ENCODE measurements at places on chromosomes 2 and 18. TPM values are rescaled to one million over a fixed set of nuclear protein-coding genes. Genes with fewer than 3 reads are reported as not detected.

Gene PDE1A
- 70.5 TPM for total RNA-seq

Gene AMMECR1L
- 16.4 TPM for total RNA-seq

Gene EFHD1
- total RNA-seq, result 129 TPM

Gene ERMN
- 1.6 TPM for total RNA-seq

Gene DAPL1
- 0.50 TPM for total RNA-seq

Gene TMEM37
- total RNA-seq, result 59.4 TPM

Gene GRB14
- 41.7 TPM for total RNA-seq

Gene PJVK
- total RNA-seq, result 4.3 TPM

Gene RMND5A
- 33.6 TPM for total RNA-seq

Gene CNGA3
- not detected for total RNA-seq

GRCh38 chr18:2825613-2826175 is 21.1 kb upstream of the EMILIN2 start:
- DNase-seq, result no peak

DNA sequence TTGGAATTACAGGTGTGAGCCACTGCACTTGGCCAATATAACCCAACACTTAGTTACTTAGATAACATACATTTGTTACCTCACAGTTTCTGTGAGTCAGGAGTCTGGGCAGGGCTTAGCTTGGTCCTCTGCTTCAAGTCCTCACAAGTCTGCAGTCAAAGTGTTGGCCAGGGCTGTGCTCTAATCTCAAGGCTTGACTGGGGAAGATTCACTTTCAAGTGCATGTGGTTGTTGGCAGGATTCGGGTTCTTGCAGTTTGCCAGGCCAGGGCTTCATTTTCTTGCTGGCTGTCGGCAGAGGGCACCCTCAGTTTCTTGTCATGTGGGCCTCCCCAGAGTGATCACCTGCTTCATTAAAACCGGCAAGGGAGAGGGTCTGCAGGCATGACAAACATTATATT is 103.7 kb downstream of the SLC4A3 start:
- DNase-seq, result no peak

- peak; percentile 36 for DNase-seq
These were observed 2.3 kb upstream of the VSNL1 start for GRCh38 chr2:17538022-17538843.

GRCh38 chr2:222930862-222931261 is 70.0 kb downstream of the ACSL3 start:
- no peak for DNase-seq

DNA sequence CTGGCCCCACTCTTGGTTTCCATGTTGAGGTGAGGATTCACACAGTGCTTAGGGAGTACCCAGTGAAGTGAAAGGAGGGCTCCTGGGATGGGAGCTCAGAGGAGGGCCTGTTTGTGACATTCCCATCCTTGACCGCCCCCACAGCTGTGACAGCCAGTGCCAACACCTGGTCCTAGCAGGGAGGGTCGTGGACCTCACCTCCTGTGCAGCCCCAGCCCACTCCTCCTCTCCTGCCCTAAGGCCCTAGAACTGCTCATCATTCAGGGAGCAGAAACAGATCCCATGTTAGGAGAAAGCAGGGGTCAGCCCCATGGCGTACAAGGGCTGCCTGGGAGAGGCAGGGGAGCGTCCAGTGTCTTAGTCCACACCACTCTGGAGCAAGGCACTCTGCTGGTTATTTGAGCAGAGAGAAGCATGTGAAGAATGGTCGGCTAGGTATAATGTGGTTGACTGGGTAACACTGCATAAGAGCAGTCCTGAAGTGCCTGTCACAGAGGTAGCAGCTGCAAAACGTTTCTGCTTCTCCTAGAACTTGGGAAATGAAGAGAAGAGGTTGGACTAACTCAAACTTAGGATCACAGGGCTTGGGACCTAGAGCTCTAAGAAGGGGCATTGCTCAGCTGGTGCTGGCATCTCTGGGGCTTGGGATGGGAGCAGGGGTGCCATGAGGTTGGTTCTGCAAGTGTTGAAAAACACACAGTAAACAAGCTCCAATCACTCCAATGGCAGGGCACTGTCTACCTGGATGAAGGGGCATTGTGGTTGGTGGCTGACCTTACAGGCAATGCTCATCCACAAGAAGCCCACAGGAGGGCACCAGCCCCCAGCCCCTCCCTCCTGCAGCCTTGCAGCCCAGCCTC is 55.6 kb downstream of the FAM168B start:
- DNase-seq, result peak; percentile 14

- DNase-seq, result no peak
These were observed 13.6 kb downstream of the PTPN18 start for GRCh38 chr2:130369311-130369964.

DNA sequence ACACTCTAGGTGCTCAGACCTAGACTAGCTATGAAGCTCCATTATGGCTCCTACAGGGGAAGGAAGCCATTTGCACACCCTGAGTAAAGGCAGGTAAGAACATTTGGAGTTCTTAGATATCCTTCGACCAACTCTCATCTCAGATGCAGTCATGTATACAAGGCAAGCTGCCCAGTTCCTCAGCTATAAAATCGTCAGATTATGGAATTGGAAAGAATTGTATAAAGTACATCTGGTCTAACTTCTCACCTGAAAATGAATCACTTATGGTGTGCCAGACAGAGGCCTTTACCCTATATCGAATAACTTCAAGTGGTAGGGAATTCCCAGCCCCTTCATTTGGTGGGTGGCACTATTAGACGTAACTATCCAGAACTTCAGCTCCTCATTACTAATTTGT is 79.3 kb downstream of the VIT start:
- DNase-seq, result no peak

DNA sequence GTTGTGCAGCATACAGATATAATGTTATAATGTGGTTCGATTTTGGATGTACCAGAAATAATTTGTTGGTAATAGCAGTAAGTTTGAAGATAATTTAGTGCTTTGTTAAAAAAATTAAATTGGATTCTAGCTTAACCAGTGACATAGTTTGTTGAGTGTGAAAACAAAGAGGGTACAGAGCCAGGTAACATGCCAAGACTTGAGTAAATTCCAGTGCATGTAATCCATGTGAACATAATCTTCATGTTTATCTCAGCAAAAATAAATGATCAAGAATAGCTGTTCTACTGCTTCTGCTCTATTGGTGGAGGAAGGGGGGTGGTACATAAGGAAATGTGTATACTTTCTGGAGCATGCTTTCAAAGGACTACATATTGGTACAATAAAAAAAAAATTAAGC is 165.8 kb downstream of the DNAH7 start:
- DNase-seq, result no peak

DNA sequence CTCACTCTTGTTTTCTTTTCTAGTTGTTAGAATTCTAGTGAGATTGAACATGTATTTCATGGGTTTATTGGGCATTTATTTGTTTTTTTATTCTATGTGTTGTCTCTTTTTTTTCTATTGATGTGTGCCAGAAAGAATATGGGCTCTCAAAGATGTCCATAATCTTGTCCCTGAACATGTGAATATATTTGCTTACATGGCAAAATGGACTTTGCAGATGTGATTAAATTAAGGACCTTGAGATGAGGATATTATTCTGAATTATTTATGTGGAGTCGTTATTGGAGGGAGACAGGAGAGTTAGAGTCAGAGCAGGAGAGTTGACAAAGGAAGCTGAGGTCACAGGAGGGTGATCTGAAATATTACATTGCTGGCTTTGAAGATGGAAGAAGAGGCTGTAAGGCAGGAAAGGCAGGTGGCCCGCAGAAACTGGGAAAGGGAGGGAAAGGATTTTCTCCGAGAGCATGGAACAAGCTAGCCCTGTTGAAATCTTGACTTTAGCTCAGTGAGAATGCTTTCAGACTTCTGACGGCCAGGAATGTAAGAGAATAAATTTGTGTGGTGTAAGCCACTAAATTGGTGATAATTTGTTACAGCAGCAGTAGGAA is 82.8 kb downstream of the NABP1 start:
- no peak for DNase-seq

DNA sequence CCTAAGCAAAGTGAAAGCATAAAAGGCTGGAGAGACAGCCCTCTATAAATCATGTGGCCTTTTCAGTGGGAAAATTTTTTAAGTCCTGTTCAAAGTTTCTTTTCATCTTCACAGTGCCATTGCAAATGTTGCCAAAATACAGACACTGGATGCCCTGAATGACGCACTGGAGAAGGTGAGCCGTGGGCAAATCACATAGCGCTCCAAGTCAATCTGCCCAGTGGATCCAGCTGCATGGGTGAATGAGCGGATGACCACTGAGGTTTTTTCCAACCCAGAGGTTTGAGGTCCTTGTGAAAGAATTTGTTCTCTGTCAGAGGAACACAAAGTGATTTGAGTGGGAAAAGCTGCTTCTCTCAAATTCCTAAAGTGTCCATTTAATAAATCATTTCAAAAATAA is 11.8 kb downstream of the DAPL1 start:
- no peak for DNase-seq

GRCh38 chr2:215775106-215775505 is 238.2 kb downstream of the MREG start:
- DNase-seq, result no peak

DNA sequence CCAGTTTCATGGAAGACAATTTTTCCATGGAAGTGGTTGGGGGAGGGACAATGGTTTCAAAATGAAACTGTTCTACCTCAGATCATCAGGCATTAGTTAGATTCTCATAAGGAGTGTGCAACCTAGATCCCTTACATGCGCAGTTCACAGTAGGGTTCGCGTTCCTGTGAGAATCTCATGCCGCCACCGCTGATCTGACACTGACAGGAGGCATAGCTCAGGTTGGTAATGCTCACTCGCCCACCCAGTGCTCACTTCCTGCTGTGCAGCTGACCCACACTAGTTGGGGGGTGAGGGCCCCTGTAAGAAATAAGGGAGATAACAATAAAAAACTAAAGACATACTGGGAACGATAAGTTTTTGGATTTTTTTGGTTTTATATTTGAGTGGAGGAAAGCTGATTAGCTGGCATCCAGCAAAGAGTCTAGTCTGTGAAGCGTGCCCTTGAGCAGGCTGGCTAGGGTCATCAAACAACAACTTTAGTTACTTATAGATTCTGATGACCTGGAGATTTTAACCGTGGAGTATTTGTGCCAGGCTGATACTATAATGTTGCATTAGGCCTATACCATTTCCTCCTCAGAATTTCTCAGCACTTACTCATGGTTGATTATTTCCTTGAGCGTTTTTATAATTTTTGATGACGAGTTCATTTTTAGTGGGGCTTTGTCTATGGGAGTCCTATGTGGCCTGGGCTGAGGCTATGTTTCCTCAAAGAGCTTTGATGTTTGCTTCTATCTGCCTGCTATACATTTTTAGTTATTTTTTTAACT is 6.3 kb upstream of the MCFD2 start:
- no peak for DNase-seq

- DNase-seq, result no peak
These were observed 41.8 kb downstream of the RASGRP3 start for GRCh38 chr2:33518200-33518599.

DNA sequence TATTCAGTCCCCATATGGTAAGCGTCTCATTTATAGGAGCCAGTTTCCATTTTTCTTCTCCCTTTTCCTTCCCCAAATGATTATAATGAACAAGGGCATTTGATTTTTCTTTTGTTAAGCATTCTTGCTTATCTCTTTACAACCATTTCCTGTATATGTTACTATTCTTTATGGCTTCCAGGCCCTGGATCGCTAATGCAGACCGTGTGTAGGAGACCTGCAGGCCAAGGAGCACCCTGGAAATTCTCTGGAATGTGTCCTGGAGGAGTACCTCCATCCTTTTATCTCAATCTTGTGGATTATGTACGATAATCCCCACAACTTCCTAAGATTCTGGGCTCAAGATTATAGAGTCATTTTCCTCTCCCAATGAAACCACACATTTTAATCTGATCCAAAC is 439.6 kb upstream of the MMADHC start:
- no peak for DNase-seq
